ENCODE measurements at places on chromosomes 16 and 17. TPM values are rescaled to one million over a fixed set of nuclear protein-coding genes. Genes with fewer than 3 reads are reported as not detected.

- DNase-seq: no peak
Measured at GRCh38 chr16:55655897-55656681, at the start of gene SLC6A2. Gene SLC6A2 (plus strand): TSS chr16:55655988. CDS start chr16:55656695, 707 bp downstream.

- no peak for DNase-seq
Measured at GRCh38 chr16:68434624-68435210, 13.6 kb downstream of the SMPD3 start.

DNA sequence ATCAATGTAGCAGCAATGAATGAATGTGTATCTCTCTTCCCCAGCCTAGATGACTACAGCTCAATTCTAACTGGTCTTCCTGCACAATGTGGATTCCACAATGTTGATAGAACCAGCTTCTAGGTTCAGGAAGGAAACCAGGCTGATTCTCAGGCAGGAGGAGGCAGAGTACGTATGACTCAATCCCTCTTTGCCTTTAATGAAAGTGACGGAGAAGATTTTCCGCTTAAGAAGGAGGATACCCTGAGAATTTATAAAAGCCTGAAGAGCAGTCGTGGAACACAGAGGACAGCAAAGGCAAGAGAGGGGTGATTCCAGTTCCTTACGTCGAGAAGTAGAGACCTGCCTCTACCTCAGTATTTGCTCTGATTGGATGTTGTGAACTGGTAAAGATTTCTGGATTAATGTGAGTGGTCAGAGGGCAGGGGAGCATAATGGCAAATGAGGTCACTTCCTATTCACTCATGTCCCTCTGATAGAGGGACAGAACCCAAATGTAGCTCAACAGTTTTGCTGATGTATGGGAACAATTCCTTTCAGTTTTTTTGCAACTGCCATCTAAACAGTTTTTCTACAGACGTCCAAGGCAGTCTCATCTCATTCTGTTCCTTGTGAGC lies 15.0 kb upstream of the SLC16A11 start:
- no peak for DNase-seq

GRCh38 chr17:11342138-11342537 lies 101.1 kb downstream of the SHISA6 start:
- DNase-seq: no peak

Gene CDT1
- not detected for total RNA-seq

DNA sequence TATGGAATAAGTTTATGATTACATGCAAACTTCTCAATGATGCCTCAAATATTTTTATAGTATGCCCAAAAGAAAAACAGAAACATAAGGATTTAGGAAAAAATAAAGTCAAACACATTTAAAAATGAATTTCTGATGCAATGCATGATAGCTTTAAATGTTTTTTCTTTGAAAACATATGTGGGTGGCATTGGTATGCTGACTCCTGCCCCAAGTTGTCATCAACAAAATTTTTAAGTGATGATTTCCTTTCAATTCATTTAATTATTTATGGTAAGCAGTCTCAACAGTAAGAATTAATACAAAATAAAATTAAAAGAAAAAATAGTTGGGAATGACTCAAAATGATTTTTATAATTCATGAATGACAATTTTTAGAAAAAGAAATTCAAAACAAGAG lies 104.9 kb downstream of the CEP112 start:
- DNase-seq: no peak

Gene KRT17
- 5.3 TPM for total RNA-seq

DNA sequence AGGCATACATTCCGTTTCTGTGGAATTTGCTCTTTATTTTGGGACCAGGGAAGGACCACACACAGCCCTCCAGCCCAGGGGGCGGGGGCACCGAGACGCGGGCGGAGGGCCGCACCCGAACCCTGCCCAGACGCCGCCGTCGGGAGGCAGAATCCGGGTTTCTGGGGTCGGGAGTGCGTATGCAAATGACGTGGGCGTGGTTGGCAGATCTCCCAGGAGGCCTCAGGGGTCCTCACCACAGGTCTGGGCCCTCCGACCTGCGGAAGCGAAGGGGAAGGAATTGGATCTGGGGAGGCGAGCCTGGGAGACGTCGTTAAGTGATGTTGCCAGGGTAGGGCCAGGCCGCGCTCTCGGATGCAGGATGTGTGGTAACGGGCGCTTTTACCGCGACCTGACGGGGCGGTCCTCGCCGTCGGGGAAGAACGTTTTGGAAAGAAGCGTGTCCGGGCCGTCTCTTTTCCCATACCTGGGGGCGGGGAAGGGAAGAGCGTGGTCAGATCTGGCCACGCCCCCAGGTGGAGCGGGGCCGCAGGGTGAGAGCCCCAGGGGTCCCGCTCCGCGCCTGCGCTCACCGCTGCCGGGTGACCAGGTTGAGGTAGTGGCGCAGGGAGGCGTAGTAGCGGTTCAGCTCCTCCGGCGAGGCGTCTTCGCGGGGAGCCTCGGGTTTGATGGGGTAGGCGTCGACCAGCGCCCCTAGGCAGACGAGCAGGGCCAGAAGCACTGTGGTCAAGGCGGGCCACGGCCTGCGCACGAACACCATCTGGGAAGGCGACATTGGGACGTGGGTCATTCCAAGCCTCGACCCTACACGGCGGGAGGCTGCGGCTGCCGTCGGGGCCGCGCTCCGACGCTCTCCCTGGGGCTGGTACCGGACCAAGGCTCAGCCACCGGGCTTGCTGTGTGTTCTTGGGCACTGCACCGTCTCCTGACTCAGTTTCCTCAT lies 745 bp downstream of the PYY start:
- no peak for DNase-seq

Gene SEPTIN12
- not detected for total RNA-seq

GRCh38 chr16:725463-726187 lies 618 bp downstream of the CCDC78 start:
- DNase-seq: no peak

Gene ARHGDIG
- 5.0 TPM for total RNA-seq

DNA sequence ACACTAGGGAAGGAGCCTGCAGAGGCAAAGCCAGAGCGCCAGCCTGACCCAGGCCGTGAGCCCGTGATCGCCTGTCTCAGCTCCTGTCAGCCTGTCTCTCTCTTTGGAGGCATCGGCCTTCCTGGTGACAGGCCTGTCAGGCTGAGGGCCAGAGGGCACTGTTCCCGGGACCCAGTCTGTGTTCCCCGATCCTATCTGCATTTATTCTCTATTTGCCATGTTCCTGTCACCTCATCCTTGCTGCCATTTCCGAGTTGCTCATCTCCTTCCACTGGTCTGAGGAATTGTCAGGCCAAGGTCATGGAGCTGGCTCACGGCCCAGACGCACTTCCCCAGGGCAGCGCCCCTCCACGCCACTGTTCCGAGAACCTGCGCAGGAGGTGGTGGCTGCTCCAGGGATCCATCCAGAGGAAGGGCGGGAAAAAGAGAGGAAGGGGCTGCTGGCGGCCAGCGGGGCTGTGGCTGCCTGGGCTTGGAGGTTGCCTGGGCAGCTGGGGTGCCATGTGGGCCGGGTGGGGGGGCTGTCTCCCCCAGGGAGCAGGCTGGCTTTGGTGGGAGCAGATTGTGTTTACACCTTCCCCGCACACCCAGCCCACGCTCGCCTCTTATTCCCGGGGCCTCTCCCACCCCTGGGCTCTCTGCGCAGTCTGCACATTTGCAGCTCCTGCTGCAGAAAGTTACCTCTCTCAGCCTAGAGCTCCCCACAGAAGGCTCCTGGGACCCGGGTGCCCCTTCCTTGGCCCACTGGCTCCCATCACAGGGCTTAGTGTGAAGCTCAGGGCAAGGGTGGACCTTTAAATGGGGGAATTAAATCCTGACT lies 4.9 kb downstream of the PRCD start:
- no peak for DNase-seq

DNA sequence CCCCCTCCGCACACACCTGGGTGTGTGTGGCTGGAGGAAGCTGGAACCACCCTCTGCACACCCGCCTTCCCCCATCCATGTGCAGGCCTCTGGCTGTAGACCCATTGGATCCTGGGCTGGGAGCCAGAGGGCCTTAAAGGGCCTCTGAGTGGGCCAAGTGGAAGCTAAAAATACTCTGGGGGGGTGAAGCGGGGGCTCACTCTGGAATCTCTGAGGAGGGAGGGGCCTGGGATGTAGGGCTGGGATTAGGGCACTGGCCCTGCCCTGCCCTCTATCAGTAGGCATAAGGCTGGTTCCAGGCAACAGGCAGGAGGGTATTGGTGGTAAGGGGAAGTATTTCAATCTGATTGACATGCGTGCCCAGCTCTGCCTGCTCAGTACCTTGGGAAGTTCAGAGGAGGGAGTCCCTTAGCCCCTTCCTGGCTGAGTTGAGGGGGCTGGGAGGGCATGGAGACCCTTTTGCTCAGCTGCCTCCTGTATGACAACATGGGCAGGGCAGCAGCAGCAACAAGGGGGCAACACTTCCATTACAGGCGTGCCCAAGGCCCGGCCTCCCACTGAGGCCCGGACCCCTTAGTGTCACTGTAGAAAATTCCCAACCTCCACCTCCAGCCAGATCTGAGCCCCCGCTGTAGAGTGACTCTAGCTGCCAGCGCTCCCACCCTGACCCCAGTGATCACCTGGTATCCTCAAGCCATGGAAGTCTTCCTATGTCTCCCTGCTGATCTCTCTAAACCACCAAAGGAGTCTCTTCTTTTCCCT lies 5.2 kb downstream of the ITGA3 start:
- DNase-seq: peak; percentile 97

Gene CUEDC1
- 36.8 TPM for total RNA-seq
